D721Med (cell line): ENCODE measurements at places on chromosomes 11 and 22.

DNA sequence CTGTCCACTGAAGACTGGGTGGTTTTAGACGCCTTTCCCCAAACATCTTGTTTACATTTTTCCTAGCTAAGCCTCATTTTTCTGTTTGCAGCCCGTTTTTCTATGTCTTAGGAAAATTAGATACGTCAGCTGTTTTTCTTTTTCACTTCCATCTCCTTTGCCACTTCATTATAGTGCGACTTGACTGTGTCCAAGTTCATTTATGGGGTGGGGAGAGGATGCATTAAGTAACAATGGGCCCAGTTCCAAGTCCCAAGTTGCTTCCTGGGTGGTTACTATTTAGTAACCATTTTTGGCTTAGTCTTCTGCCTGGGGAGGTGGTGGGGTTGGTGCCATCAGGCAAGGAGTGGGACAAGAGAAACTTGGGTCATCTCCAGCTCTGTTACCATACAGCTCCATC, 83.0 kb downstream of the TRAF6 start:
- no peak for DNase-seq

- no peak for DNase-seq
Measured at GRCh38 chr11:60977224-60977623, 5.7 kb downstream of the CD6 start.

DNA sequence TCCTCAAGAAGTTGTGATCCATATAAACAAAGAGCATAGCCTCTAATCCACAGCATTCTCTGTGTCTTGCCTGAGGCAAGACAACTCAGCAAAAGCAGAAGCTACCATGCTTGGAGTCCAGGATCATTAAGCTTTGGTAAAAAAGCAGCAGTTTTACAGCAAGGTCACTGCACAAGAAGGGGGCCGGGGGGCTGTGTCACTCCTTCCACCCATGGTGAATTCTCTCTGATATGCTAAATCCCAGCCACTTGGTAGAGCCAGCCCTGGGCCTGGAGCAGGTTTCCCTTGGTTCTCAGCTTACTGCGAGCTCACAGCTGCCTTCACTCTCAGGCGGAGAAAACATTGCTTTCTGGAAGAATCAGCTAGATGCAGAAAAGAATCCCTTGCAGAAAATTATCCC, 144.7 kb downstream of the TENM4 start:
- no peak for DNase-seq

DNA sequence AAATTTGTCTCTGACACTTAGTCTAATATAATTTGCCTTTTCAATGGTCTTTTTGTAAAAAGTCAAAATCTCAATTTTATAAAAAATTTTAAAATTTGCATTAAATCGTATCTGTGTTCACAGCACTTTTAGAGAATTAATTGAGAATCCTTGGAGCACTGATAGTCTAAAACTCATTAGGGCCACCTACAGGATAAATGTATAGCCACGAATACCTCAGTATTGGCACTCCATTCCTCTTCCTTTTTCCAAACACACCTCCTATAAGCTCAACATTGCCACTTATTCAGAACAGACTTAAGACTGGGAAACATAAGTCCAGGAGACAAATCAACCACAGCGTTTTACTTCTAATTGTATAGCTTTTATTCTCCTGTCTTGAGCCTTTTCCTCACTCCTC, 776.0 kb upstream of the ARHGAP42 start:
- DNase-seq, result no peak

DNA sequence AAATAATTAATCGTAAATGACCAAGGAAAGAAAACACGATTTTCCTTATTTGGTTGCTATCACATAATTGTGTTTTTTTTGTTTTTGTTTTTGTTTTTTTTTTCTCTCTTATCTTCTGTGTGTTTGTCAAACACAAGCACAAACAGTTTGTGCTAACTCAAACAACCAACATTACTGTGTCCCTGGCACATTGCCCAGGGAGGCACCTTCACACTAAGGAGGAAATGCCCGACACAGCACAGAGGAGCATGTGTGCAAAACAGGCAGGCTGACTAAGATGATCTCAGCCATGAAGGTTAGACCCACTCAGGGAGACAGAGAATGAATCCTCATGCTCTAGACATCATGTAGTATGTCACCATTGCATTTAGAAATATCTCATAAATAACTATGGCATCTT, 130.1 kb downstream of the SOX6 start:
- no peak for DNase-seq

DNA sequence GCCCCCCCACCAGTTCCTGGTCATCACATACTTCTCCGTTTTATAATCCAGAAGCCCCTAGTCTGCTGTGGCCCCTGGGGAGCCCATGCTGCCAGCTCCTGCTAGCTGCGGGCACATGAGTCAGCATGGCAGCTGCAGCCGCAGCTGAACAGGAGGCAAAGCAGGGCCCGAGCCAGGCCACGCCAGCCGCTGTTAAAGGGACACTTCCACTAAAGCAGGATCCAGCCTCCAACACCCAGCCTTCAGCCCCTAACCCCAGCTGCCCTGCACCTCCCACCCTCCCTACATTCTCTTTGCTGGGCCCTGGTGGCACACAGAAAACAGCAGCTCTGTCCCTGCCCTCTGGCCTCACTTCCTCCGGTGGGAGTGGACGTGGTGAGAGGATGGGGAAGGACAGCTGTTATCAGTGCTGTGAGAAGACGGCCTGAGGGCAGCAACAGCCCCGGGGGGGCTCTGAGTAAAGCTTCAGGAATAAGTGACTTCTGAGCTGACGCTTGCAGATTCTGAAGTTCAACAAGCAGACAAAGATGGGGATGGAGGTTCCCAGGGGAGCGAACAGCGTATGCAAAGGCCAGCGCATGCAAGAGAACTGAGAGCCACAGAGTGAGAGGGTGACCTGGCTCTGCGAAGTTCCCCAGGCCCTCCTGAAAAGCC, 688 bp upstream of the LRRC74B start:
- no peak for DNase-seq

DNA sequence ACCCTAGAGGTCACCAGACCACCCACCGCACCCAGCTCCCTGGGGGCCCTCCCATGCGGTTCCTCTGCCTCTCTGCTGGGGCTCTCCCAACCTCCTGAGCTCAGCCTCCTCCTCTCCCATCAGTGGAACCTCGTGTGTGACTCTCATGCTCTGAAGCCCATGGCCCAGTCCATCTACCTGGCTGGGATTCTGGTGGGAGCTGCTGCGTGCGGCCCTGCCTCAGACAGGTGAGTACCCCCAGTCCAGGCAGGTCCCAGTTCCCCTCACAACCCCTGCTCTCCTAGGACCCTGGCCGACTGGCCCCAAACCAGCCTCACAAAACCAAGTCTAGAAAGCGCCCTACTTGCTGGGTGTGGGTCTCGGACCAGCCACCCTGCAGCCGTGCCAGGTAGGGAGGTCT, 1.6 kb downstream of the SLC22A12 start:
- no peak for DNase-seq

DNA sequence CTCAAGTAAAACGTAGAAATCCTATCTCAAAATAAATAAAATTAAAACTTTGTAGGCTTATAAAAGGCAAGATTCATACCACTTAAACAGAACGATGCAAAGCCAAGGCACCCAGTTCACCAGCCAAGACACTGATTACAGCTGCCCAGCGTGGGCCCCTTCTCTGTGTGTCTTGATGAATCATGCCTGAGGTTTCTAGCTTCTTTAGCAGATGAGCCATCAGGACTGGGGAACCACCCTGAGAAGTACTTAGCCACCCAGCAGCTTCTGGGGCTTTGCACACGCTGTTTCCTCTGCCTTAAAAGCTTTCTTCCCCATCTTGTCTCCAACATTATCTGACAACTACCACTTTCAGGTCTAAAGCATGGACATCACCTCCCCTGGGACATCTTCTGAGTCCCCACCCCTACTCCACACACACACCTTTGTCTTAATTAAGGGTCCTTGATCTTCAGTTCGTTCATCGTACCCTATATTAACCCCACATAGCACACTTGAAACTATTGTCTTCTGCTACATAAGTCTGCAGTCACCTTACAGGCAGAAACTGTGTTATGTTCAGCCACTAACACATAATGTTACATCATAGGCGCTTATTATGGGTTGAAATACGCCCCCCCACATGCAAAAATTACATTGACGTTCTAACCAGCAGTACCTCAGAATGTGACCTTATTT, 8.7 kb upstream of the LAYN start:
- no peak for DNase-seq

DNA sequence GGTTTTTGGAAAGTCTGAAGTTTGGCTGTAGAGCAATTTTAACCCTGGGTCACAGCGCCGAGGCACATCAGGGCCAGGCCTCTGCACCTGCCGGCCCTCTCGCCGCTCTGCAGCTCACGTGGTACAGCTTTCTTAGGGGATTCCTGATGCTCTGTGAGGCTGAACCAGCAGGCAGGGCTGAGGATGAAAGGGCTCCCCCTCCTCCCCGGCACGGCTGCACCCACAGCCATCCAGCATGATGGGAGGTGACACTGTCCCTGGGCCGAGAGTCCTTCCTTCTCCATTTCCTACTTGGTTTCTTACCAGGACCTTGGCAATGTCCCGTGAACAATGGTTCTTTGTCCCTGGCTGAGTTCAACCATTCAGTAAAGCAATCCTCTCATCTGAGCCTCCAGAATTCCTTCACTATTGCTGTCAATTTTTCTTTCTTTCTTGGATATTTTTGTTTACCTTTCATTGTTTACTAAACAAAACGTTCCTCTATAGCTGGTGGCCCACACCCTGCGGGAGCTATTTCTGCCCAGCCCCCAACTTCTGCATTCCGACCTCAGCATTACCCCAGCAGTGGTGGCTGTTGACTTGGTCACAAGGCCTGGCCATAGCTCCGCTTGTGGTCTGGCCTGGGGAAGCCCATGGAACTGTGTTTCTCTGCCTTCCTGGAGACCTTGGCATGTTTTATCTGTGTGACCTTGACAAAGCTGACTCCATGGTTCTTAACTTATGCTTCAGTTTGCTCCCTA, 172.8 kb upstream of the B3GAT1 start:
- DNase-seq, result no peak

DNA sequence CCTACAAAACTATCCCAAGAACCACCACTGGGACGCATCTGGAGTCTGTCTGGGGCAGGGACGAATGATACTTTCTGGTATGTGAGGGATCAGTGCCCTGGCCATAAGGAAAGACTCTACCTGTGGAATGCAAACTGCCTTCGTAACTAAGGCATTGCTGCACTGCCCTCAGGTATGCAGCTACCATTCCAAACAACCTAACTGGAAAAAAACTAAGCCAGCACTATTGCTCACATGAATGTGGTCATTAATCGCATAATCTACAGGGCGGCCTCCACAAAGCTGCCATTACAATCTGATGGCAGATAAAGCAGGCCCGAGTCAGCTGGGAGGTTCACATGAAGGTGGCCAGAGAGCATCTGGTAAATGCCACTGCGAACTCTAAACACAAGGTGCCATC, 3.9 kb downstream of the PACSIN2 start:
- DNase-seq, result no peak

GRCh38 chr11:28009388-28009787, 98.6 kb downstream of the KIF18A start:
- no peak for DNase-seq

DNA sequence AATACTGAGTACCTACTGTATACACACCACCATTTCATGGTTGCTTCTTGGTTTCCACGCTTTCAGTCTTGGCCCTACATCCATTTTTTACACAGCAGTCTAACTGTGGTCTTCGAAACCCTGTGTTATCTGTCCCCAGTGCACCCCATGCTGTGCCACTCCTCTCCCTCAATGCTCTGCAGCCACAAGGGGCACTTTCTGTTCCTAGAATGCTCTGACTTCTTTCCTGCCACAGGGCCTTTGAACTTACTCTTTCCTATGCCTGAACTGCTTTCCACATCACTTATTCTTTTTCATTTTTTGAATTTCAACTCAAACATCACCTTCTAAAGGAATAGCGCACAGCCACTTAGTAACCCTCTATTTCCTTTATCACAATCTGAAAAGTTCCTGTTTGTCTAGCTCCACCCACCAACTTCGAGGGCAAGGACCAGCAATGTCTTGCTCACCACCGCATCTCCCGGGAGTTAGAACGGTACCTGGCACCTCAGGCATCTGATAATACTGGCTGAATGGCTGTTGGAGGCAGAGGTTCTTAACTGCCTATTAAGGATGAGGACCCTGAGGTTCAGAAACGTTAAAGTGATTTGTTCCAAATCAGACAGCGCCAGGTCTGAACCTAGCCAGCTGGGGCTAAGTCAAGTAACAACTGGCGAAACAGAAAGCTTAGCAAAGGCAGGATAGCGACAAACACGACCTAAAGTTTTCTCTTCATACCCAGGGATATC, 568 bp downstream of the ALG8 start:
- no peak for DNase-seq

DNA sequence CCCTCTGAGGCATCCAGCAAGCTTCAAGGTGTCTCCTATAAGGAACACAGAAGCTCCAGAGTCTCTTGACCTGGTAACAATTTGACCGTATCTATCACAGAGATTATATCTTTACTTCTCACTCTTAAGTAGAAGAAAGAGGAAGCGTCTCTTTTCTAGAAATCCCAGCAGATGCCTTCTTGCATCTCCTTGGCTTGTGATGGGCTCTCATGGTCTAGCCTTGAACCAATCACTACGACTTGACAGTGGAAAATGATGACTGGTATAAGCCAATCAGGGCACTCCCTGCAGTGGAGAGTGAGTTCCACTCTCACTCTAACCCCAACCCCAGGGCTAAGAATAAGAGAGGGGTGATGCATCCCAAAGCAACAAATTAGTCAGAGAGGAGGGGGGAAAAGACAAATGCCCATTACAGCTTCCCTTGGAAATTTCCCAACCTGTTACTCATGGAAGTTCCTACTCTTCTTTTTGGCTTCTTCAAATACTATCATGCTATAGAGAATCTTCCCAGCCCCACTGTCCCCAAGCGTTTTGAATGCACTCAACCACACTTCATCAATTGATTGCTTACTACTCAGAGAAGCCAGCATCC, 293.5 kb downstream of the MN1 start:
- no peak for DNase-seq

DNA sequence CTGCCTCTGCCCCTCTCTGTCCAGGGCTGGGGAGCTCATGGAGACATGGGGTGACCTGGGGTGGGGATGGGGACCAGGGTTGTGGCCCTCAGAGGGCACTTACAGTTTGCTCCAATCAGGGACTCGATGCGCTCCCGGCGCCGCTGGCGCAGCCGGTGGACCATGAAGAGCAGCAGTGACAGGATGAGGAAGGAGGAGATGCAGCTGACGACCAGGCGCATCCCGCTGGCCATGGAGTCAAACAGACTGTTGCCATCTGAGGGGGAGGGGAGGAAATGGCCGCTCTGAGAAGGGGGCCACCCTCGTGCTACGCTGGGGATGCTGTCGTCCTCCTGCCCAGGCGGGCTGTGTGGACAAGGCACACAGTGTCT, 80.5 kb downstream of the DGCR2 start:
- DNase-seq, result no peak

GRCh38 chr11:57646194-57646798, 3.4 kb downstream of the YPEL4 start:
- no peak for DNase-seq

DNA sequence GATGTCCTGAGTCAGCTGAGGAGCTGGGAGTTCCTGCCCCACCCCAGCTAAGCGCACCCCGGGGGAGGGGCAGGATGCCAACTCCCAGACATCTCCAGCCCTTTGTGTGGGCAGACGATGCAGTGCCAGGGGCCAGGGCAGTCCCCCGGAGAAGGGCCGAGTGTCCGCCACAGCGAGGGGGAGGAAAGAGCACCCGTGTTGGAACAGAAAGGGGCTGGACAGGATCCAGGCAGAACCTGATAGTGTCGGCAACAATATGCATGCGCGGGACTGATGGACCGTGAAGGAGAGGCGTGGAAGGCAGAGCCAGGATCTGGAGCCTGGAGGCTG, 1434.7 kb downstream of the BRD1 start:
- no peak for DNase-seq
